ENCODE measurements at places on chromosomes 4 and X.

DNA sequence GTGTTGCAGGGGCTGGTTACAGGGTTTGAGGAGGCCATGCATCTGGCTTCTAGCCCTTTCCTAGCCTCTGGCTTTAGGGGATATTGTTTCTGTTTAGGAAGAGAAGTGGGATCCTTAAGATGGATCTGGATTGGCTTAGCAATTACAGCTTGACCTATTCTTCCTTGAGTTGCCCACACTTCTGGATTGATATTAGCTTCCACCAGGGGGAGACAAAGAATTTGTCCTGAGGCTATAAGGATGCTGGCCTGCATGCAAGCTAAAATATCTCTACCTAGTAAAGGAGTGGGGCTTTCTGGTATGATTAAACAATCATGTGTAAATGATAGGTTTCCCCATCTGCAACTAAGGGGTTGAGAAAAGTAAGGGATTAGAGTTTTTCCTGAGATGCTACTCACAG is 117.2 kb downstream of the TEX13C start:
- no peak for DNase-seq

DNA sequence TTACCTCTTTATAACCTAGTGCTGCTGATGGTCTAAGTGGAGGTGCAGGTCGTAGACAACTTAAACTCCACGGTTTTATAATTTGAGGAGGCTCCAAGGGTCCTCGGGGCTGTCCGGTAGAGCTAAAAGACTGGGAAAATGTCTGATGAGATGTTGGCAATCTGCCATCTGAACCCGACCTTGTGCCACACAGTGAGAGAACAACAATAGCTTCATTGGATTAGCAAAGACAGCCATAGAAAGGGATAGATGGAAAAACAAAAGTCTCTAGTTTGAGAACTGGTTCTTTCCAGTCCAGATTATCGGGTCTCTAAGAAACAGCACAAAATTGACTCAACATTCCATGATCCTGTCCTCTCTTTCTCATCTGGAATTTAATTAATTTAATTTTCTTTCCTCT is 31.6 kb downstream of the CD40LG start:
- no peak for DNase-seq

DNA sequence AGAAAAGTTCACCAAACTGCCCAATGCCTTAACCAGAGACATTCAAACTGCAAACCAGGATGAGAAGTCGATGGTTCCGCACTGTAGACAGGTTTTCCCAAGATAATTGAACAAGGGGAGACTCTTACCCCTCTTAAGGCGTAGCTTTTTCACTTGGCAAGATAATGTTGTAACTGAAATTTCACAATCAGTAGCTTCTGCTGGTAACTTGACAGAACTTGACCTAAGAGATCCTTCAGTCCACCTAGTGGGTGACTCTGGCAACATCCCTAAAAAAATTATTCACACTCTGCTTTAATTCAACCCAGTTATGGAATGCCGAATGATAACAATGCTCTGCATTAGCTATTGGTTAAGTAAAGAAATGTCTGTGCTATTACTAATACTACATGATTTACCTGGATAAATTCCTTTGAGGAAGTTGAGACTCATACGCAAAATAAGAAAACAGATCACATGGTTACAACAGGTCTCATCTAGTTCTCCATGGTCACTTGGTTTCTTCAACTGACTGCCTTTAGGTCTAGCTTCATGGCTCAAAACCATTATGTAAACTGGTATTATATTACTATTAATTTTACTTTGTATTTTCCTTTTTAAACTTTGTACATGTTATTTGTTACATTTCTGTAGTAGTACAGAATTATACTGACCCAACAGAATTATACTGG is 9.1 kb downstream of the ELF2 start:
- no peak for DNase-seq

GRCh38 chr4:109325698-109326097 is 23.2 kb upstream of the COL25A1 start:
- no peak for DNase-seq

GRCh38 chr4:169266661-169267060 is 4.1 kb downstream of the SH3RF1 start:
- no peak for DNase-seq

- no peak for DNase-seq
Observed at GRCh38 chr4:185387957-185388356, 7.8 kb downstream of the LRP2BP start.

DNA sequence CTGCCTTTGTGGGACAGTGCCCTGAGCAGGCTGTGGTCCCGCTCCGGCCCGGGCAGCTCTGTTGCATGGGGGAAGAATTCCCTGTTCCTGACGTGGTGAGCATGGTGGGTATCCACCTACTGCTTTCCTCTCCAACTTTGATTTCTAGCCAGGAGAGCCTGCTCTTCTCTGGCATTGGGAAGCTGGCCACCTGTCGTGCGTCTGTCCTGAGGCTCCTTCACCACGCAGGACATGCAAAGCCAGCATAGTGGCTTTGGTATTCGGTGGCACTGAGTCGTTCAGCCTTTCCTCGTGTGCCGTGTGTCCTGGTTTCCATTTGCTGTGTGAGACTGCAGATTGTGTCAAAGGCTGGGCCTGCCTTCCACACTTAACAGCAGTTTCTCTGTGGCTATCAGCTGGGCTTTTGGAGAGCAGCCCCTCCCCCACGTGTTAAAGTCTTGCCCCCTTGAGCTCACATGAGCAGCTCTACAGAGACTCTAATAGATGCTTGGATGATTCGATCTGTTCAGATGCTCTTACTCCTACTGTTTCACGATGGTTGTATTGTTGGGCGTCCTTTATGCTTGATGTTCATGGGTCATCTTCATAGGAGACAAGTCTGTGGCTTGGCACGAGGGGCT is 46.3 kb upstream of the CLCN4 start:
- DNase-seq = no peak

DNA sequence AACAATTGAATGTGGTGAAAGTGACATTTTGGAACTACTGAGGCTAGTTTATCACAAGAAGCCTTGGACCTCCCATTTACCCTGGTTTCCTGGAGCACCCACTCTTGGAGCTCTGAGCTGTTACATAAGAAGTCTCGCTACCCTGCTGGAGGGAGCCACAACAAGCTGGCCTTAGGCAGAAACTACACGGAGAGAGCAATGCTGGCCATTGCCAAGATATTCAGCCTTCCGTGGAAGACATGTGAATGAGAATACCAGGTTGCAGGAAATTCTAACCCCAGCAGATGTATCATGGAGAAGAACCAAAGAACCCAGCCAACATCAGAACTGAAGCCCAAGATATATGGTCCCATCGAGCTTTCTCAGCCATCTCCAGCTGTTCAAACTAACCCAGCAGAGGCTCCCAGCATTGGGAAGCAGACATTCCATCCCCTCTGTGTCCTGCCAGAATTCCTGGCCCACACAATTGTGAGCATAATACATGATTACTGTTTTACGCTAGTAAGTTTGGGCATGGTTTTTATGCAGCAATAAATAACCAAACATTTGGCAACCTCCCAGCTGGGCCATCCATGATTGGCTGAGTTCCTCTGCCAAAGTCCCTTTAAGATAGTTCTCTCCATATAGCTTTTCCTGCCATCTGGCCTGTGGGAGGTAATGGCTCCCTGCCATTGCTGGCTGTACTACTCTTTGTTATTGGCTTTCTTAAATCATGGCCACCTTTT is 17.9 kb upstream of the PDE5A start:
- no peak for DNase-seq

- no peak for DNase-seq
Observed at GRCh38 chrX:368811-369562, 17.7 kb downstream of the PPP2R3B start.

- no peak for DNase-seq
Observed at GRCh38 chr4:48134081-48134480, at the start of gene TXK. TSS of gene TXK (minus strand) at chr4:48134250. CDS start at chr4:48134170, 80 bp downstream.

DNA sequence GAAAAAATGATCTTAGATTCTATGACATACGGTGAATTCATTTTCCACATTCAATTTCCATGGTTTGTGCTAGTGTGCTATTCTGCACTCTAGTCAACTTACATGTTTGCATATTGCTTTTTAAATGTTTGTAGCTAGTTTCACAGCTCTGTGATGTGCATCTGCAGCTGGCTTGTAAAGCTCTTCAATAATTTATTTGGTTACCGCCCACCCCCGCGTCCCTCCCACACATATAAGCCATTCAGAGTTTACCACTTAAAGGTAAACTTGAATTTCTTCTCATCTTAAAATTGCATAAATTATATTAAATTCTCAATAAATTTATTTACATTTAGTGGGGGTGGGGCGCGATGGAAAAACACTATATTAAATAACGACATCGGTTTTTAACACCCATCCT is 291 bp upstream of the NBDY start:
- no peak for DNase-seq

- no peak for DNase-seq
Observed at GRCh38 chr4:57764856-57765255, 654.7 kb upstream of the IGFBP7 start.

DNA sequence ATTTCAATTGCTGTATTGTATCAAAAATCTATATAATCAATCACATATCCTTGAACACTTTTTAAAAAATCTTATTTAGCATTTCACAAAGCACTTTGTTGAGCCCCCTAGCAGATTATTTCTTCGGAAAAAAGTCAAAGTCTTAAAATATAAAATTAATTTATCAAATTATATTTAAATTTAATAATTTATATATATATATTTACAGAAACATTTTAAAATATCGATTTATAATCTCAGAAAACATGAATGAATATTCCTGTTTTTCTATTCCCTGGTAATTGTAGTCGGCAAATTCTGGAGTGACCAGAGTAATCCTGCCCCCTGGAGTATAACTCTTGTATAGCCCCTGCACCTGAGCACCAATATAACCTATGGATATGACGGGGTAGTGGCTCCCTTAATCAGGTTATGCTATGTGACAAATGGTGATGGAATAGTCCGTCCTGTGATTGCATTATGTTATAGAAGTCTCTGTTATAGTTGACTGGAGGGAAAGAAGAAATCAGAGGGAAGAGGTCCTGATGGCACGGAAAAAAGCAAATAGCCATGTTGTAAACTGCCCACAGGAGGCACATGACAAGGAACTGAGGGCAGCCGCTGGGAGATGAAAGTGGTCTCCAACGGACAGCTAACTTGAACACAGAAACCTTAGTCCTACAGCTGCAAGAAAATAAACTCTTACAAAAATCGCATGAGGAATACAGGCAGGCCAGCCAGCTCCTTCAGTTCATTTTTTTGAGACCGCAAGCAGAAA is 1092.3 kb downstream of the ARAP2 start:
- no peak for DNase-seq

DNA sequence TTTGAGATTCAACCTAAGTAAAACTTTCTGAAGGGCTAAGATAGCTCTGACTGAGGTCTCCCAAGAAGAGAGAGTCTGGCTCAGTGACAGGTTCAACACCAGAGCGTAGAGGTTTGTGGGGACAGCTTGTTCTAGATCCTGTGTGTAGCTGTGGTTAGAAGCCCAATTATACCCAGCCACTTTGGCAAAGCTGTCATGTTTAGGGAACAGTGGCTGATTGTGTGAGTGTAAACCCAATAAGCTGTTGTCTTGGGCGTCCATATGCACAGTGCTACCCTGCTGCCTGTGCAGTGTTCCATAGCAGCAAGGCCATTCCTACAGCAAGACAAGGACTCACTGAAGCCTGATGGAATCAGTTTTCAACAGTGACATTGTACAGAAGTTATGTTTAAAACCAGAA is 11.2 kb upstream of the SCRG1 start:
- DNase-seq = no peak

- no peak for DNase-seq
Observed at GRCh38 chrX:70264784-70265183, 3.4 kb upstream of the ARR3 start.

GRCh38 chrX:41759817-41760216 is 35.8 kb downstream of the GPR82 start:
- no peak for DNase-seq

DNA sequence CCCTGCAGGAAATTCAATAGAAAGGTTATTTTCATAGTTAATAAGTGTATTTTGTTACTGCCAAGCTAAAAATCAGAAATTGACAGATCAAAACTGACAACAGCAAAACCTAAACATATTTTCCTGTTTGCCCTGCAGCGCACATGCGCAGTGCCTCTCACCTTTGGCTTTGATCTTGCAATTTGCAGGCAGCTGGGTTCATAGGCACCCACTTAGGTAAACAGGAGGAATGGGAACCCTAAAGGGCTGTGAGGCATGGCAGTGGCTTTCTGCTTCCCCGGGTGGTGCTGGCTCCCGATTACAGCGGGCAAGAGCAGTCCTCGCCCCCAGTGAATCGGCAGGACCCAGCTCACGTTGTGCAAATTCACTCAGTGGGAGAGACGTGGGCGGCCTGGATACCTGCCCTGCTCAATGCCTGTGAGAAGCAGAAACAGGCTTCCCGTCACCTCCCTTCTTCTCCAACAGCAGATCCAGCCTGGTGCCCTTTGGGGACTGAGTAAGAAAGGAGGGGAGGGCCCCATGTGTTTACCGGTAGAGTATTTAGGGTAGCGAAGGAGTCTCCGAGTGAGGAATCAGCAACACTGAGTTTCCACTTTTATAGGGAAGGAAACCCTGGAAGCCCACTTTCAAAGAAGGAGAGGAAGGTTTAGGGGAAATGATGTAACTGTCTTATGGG is 25.7 kb downstream of the CCKAR start:
- DNase-seq = no peak

Measured in stimulated activated CD4-positive, alpha-beta T cell treated with anti-CD3 and anti-CD28 coated beads, TNF-alpha, amount 100 ng/mL, for 48 hours (primary cell).